ENCODE measurements at places on chromosomes 11 and 22. TPM values are rescaled to one million over a fixed set of nuclear protein-coding genes. Genes with fewer than 3 reads are reported as not detected.

- peaks cover 85% of the 10 kb centered on the region for H3K36me3 ChIP-seq
- H3K4me1 ChIP-seq: no peaks in the 10 kb centered on the region
- H3K4me3 ChIP-seq: no peak overlapping the region
- no peak for DNase-seq
- H3K27me3 ChIP-seq: no peaks in the 10 kb centered on the region
Measured at GRCh38 chr11:111723595-111723994, 42.6 kb downstream of the PPP2R1B start.

- no peak overlapping the region for H3K4me3 ChIP-seq
- no peak for DNase-seq
- no peaks in the 10 kb centered on the region for H3K27me3 ChIP-seq
- H3K4me1 ChIP-seq: no peaks in the 10 kb centered on the region
- no peak overlapping the region for H3K27ac ChIP-seq
- no peaks in the 10 kb centered on the region for H3K36me3 ChIP-seq
Measured at GRCh38 chr11:79461144-79461543, 20.3 kb upstream of the TENM4 start.

- H3K4me3 ChIP-seq: peak within 1 kb of the TSS; percentile 35
- H3K4me1 ChIP-seq: no peaks in the 10 kb centered on the region
- H3K27ac ChIP-seq: no peak within 1 kb of the TSS
- H3K36me3 ChIP-seq: no peaks in the 10 kb centered on the region
- H3K27me3 ChIP-seq: peaks cover 5% of the 10 kb centered on the region
Measured at GRCh38 chr22:43862074-43862881, at the start of gene SULT4A1. SULT4A1 (minus strand) TSS chr22:43862513; CDS start chr22:43862382, 131 bp downstream.

DNA sequence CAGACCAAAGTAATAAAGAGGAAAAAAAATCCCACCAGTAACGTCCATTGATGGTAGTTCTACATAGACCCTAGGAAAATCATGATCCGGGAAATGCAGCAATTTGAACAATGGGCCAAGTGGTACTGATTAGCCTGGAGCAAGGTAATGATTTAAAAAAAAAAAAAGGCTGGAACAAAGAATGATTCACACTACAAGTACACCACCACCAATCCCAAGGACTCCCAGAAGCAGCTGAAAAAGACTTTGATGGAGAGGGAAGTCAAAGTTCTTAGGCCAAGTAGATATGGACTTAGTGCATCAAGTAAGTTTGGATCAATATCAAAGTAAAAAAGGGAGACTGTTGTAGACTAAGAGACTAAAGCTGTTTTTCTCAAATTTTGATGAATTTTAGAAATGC, 11.8 kb downstream of the KCTD14 start:
- no peak overlapping the region for H3K27ac ChIP-seq
- no peak for DNase-seq
- H3K4me1 ChIP-seq: no peaks in the 10 kb centered on the region
- no peaks in the 10 kb centered on the region for H3K36me3 ChIP-seq

SCGB2A2 gene
- total RNA-seq: not detected

All from right atrium auricular region (tissue), 2 donors.